Retinal pigment epithelial cell (primary cell): ENCODE measurements at places on chromosomes 1 and 21.
A peak's percentile ranks its signal among the peaks of the same experiment; 100 is the strongest.

- DNase-seq: no peak
These were observed 240.3 kb downstream of the RYR2 start for GRCh38 chr1:237282208-237282783.

DNA sequence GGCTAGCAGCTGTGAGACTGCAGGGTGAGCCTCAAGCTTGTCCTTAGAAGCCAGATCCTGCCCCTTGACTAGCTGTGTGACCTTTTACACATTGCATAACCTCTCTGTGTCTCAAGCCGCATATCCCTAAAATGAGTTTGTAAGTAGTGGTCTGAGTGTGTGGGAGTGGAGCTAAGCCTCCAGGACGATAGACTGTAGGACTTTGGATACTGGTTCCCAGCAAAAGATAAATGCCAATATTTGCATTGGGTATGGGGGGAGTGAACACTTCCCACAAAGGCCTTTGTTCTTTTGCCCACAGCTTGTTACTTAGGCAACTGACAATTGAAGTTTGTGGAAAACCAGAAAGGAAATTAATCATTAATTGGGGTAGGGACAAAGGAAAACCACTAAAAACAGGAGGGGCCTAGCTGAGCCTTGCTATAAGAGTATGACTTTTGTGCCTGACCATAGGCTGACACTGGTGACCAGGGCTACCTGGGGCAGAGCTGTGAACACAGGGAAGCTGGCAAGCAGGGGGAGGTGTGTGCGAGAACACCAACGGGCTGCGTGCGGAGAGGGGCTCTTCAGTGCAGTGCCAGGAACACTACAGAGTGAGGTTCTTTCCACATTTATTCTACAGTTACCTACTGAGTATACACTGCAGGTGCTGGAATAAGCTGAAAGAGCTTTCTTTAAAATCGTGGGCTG is 102.4 kb upstream of the ETV3 start:
- DNase-seq: no peak

DNA sequence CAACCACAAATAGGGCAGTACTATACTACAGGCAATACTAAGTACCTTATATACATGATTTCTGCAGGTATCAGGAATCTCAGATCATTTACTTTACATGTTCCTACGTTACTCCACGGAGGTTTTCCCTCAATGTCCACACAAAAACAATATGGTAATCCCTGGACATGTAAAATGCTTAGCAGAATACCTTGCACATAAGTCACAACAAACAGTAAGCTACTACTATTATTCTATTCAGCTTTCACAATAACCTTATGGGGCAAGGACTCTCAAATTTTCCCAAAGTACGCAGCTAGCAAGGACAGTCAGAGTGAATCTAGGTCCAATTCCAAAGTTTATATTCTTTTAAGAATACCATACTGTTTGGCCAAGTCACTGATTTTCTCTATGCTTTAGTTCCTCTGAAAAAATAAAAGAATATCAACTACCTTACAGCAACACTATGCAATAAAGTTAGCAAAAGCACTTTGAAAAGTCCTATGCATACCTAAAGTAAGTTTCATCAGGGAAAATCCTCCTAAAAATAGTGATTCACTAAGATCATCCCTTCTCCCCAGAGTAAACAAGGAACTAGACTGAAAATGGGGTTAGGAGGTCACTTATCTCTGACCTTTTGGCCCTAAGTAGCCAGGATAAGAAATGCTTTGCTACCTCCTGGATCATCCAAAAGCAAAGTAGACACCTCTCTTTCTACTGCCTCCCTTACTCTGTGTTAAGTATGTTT is 67.4 kb downstream of the LUZP1 start:
- no peak for DNase-seq

DNA sequence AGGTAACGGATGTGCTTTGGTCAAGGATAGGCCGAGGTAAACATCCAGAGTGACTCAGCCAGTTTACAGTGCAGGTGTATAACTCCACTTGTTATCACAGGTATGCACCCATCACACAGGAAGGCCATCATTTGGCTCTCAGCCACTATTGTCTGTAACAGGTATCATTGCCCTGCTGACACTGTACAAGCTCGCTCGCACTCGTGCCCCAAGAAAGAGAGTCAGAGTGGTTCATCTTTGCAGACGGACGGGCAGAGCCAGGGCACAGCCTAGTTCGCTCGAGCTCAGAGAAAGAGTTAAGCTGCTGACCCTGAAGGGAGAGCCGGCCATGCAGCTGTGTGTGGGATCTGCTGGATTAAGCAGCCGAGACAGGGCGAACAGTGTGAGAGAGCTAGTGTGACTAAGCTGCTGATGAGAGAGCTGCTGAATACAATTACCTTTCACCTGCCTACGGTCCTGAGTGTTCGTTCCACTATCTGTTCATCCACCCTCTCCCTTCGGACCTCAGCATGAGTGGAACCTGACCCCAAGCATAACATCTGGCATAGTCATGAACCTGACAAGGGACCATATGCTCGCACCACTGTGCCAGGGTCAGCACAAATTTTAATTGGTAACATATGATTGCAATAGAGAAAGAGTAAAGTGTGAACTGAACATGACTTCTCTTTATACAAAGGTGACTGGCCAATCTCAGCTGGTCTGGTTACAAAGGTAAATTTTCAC is 27.0 kb upstream of the LYPD8 start:
- no peak for DNase-seq

GRCh38 chr1:1090424-1091343 is 16.6 kb upstream of the RNF223 start:
- DNase-seq: no peak

DNA sequence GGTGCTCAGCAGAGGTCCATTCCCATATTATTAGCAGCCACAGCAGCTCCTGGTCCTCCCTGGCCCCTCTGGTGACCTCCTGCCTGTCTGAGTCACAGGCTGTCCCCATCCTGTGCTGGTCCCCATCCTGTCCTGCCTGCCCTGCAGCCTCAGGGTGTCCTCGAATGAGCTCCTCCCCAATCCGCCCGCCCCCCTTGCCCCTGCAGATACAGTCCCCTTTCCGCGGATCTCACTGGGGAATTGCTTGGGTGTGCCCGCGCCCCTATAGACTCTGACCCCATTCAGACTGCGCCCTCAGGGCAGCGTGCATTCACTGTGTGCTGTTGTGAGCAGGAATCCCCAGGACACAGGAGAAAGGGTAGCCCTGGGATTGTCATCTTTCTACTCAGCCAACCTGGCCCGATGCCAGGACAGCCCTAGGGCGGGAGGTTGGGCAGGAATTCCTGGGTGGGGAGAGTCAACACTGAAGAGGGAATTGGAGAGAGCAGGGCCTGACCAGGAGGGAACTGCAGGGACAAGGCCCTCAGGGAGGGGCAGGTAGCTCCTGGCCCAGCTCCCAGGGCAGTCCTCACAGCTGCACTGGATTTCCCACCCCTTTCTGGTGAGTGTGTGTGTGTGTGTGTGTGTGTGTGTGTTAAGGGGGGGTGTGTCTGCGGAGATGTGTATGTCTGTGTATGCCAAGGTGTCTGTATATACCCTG is 1.1 kb upstream of the GUCA2A start:
- DNase-seq: peak; percentile 52

- no peak for DNase-seq
These were observed 771.1 kb upstream of the ADGRL4 start for GRCh38 chr1:79777481-79778219.

- DNase-seq: no peak
These were observed 19.2 kb downstream of the EBNA1BP2 start for GRCh38 chr1:43152866-43153265.

DNA sequence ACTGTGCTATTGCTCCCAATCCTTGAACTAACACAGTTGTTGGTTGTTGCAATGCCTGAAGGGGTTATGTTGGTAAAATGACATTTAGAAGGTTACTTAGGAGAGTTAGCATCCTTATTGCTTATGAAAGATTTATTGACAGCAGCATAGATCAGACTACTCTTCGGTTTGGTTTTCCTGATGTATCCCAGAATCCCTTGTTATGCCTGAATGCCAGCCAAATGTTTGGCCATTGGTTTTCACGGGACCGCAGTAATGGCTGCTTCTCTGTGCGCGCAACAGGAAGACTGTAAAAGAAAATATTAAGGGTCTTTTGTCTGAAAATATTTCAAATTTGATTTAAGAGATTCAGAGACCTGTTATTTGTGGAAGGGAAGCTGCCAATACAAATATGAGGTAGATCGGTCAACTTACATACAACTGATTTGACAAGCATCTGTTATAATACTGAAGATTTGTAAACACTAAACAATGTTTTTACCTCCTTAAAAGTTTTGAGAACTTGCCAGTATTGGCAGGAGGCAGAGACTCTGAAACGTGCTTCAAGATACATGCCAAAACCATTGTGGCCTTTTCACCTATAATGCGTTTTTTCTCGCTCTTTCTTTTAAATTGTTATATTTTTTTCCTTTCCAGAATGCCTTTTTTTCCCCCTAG is 8.3 kb downstream of the NFIA start:
- DNase-seq: no peak

DNA sequence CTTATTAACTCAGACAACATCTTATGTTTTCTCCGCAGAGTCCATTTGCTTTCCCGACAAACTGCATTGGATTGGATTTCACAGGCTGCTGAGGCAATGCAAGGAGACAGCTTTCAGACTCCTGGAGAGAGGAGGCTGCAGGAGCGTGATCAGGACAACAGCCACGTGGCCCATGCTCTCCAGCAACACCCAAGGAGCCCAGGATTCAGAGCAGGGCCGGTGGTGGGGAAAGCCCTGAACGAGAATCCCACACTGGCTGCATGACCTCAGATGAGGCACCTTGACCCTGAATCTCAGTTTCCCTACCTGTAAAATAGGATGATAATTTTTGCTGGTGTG is 78.3 kb upstream of the NFASC start:
- DNase-seq: no peak

DNA sequence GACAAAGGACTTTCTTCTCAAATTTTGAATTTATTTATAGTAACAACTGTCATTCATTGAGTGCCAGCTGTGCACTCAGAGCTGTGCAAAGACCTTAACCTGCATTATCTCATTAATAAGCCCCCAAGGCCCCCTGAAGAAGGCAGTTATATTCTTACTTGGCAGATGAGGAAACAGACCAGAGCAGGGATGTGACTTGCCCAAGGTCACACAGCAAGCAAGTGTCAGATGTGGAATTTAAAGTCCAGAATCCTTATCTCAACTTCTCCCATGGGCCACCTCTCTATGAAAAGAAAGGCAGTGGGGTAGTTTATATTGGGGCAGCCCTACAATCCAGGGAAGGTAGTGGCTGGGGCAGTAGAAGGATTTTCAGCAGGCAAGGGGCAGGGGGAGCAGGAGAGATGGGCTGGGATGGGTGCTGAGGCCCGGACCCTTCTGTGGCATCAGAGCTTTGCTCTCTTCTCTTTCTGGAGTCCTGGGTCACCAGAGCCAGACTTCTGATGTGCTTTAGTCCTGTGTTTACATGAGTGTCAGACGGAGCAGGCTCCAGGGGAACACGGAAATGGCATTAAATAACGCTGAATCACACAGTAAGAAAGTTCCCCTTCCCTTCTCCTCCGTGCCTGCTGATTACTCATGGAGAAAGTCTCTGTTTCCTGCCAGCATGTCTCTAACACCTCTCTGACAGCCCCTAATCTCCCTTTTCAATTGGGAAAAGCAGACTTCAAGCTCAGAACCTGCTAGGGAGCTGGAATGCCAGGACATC is 39.5 kb downstream of the EPHB2 start:
- peak; percentile 94 for DNase-seq

DNA sequence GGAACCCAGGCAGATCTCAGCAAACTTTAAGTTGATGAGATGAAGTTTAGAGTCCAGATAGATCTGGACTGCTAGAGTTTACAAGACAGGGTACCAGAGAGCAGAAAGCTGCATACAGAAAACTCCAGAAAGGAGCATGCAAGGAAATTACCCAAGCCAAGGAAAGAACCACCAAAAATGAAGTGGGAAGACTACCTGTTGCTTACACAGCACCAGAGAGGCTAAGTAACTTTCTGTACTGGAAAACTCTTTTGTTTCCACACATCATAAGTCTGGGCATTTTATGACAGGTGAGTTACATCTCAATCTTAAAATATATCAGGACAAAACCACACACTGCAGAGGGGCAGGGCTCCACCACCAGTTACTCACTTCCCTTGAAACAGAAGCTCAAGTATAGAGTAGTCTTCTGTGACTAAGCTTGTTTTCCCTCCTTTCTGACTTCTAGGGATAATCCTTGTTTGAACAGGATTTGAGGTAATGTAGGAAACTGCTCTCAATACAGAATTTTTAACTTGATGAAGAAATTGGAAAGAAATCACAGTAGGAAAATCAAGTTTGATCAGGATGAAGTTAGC is 17.4 kb upstream of the GJA9 start:
- DNase-seq: no peak

DNA sequence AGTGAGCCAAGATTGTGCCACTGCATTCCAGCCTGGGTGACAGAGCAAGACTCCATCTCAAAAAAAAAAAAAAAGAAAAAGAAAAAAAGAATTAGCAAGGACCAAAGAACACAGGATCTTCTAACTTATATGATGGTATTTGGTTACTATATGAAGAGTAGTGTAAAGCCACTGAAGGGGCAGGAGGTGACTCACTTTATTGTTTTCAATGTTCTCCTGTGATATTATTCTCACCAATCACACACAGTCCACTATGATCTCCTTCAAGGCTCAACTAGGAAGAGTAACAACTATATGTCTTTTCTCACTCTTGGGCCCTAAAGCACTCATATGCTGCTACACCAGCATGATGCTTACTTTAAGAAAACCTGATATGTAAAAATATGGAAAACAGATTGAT is 26.7 kb downstream of the RC3H1 start:
- no peak for DNase-seq

DNA sequence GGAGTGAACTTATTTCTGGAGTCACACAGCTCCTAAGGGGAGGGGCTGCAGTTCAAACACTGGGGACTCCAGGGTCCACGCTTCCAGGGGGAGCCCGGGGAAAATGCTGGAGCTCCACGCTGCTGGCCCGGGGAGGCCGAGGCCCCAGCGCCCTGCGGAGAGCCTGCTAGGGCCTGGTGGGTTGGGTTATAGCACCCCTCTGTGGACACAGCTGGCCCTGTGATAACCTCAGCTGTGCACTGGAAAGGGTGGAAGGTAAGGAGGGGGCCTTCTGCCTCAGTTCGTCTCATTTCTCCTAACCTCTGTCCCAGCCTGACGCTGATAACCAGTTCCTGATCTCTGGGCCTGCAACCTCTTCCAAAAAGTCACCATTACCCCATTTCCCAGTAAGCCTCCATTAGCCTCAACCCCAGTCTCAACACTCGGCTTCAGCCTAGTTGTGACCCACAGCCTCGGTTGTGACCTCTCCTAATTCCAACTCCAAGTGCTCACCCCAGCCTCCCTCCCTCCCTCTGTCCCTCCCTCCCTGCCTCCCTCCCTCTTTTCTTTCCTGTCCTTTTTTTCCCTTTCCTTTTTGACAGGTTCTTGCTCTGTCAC is 7.1 kb downstream of the NBL1 start:
- no peak for DNase-seq

DNA sequence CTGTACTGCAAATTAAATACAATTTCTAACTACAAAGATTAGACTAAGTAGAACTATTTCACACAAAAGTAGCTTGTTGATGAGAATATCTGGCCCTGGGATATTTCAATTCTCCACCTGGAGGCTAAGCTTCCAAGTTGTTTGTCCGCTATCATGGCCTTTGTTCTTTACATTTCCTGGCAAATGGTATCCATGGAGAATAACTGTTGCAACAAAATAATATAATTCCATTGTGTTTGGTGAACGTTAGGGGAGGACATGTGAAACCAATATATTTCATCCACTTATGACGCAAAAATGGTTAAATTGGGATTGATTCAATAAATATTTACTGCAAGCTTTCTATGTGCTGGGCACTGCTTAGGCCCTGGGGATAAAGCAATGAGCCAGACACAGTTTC is 565.4 kb downstream of the PTPRC start:
- DNase-seq: no peak
